ENCODE measurements at places on chromosomes 11 and 22.

GRCh38 chr22:25542191-25542590 lies 22.3 kb upstream of the GRK3 start:
- DNase-seq: no peak

DNA sequence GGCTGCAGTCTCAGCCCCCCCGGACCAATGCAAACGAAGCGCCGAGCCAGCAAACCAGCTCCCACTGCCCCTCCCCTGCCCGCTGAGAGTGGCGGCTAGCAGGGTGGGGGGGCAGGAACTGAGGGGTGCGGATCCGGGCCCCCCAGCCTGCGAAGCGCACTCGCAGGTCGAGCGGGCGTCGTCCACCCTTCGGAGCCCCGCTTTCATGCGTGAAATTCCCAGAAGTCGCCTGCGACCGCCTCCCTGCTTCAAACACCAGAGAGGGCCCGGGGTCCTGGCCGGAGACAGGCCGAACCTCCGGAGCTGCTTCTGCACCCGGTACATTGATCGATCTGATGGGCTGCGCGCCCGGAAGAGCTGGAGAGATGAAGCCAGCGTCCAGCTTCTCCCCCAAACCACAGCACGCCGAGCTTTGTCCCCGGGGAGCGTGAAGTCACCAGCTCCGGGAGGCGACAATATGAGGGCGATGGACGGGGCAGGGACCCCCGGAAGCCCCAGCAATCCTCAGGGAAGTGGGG lies 646 bp upstream of the PATZ1 start:
- DNase-seq: peak; percentile 75

DNA sequence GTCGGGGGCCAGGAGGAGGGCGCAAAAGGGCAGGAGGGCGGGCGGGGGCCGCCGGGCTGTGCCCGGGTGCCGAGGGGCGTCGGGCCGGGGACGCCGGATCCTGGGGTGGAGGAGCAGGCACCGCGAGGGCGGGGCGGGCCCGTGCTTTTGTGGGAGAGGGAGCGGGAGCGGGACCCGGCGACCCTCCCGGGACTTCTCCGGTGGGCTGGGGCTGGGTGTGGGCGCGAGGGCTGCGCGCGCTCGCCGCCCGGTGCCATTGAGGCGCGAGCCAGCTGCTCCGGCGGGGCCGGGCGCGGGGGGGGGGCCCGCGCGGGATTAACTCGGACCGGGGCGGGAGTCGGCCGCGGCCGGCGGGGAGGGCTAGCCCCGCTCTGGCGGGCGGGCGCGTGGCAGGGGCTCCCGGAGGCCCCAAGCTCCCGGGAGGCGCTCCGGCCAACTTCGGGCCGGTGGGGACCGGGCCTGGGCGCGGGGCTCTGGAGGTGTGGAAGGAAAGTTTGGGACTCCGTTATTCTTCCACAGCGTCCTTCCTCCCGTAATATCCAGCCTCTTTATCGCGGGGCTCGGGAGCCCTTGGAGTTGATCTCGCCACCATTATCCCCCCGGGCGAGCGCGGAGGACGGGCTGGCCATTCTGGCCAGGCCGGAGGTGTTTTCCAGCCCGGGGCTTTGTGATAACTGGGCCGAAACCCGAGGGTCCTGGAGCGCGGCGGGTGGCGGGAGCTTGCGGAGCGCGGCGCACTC lies 936 bp downstream of the CECR2 start:
- peak; percentile 1 for DNase-seq

DNA sequence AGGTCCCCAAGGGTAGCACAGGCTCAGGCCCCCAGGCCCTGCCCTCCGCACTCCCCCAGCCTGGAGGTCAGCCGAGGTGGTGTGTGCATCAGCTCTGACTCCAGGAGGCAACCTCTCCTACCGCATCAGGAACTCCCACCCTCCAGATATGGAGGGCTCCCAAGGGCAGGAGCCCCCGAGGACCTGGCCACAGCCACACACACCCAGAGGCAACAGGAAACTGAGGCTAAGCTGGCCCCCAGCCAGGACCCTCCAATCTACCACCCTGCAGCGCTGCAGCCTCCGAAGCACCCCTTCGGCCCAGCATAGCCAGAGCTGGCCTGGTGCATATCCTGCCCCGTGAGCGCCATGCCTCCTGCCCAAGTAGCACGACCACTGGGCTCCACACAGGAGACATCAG lies 104.0 kb downstream of the MED15 start:
- DNase-seq: no peak

- DNase-seq: peak; percentile 54
These were observed 622.8 kb downstream of the NTM start for GRCh38 chr11:131993246-131993645.

- DNase-seq: peak; percentile 68
These were observed 16.9 kb downstream of the TSPAN4 start for GRCh38 chr11:859394-860131.

DNA sequence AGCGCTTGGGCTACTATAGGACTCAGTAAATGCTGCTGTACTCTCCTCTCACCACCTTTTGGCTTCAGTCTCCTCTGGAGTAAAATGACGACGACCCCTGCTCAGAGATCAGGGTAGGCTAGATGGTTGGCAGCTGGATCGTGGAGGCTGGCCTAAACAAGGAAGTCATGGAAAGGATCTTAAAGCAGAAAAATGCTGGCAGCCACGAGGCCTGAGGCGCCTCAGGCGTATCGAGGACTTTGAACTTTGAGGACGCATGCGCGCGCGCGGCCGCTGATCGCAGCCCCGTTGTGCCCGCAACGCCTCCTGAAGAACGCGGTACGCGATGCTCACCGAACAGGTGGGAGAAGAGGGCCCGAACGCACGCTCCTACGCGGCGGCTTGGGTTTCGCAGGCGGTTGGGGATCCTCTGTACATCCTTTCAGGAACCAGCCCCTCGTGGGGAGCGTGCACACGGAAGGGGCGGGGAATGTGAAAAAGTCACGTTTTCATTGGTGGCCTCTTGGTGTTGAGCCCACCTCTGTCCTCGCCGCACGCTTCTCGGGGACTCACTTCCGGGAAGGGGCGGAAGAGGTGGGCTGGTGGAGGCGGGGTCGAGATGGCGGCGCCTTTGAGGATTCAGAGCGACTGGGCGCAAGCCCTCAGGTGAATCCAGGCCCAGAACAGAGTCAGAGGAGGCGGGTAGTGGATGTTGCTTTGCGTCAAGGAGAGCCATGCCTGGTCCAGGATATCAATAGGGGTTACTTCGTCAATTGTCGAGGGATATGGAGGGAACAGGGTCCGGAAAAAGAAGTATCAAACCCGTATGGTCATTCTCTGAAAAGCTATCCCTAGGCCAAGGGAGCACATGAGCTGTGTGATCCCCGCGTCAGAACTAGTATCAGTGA lies at the start of the genes COA4 and PAAF1:
Gene COA4 (minus strand): TSS at position 423 of the 887 bp plus-strand sequence. CDS start 3,468 bp downstream, outside the sequence.
Gene PAAF1 (plus strand): TSS at position 576 of the 887 bp plus-strand sequence. CDS start 23 bp downstream, at position 599.
- DNase-seq: peak; percentile 98

GRCh38 chr11:31995525-31996094 lies 95.3 kb upstream of the RCN1 start:
- peak; percentile 23 for DNase-seq

GRCh38 chr22:32327596-32328171 lies 30.0 kb upstream of the RFPL3 start:
- no peak for DNase-seq

DNA sequence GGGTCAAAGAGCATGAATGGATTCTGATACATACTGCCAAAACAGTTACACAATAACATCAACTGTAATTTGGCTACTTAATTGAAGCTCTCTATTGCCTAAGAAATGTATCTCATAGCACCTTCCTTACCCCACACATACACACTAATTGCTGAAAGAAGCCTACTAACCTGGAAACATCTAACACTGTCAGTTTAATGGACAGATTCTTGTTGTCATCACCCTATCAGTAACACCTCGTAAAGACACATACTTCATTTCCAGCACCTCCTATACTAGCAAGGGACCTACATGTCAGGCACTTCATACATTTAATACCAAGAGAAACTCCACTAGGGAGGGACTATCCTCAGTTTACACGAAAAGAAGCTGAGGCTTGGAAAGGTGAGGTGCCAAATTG lies 9.9 kb downstream of the NAP1L4 start:
- DNase-seq: no peak

DNA sequence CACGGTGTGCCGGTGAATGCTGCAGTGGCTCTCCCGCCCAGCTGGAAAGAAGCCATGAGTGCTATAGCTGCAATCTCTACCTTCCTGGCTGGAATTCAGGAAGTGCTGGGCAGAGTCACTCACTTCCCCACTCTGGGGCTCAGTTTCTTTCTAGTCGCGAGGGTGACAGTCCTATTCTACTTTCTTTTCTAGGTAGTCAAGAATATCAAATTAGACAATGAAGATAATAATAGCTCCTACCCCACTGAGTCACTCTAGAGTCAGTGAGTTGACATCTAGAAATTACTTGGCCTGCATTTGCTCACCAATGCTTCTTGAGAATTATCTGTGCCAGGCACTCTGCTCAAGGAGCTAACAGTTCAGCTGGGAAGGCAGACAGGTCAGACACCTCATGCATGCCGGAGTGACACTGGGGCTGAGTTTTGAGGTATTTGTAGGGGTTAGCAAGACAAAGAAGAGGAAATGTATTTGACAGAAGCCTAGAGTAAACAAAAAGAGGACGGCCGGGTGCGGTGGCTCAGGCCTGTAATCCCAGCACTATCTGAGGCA lies 3.2 kb downstream of the CENPM start:
- no peak for DNase-seq

- DNase-seq: no peak
These were observed 61.0 kb upstream of the MYO18B start for GRCh38 chr22:25680956-25681355.

DNA sequence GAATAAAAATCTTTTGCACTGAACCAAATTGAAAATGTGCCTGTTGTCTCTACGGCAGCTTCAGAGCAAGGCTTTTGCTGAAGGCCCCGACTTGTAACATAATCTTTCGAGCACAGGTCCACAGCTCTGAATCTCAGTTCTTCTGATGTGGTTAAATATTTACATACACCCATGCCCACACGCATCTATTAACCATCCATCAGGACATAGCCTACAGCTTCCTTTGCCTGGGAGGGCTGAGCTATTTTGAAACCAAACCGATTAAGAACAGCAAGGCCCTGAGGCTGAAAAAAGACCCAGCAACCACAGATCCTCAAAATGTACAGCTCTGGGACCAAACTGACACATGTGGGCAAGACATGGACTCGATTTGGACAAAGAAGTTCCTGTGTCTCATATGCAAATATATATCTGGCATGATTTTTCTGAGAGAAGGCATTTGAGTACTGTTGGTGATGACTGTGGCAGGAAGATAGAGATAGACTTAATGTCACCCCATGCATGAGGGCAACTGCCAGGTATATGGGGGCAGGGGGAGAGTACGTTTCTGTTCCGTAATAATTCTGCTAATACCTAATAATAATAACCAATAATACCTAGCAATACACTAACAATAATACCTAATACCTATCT lies 322.7 kb upstream of the PLET1 start:
- DNase-seq: peak; percentile 20

- DNase-seq: no peak
These were observed at the start of gene NCF4 for GRCh38 chr22:36860821-36861659. Gene NCF4, plus strand, starts transcription at chr22:36861006. Its CDS starts 166 bp downstream, at chr22:36861172.

GRCh38 chr11:134407321-134407828 lies 4.7 kb downstream of the B3GAT1 start:
- no peak for DNase-seq

- peak; percentile 84 for DNase-seq
These were observed 33.1 kb upstream of the CBX7 start for GRCh38 chr22:39185601-39186012.

DNA sequence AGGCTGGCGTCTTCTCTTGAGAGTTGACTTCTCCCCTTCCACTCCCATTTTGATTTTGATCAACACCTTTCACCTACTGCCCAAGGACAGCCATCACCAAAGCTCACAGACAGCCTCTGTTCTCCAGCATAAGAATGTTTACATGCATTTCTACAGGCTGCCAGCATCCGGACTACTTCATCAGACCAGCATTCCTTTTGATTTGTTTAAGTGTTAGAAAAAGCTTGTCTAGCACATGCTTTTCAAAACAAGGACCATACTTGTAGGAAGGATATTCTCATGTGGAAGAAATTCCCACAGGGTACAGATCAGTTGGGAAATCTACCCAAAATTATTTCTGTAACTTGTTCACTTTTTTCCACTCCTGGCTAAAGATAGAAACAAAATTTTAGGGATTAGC lies 6.2 kb upstream of the KCNA4 start:
- no peak for DNase-seq

DNA sequence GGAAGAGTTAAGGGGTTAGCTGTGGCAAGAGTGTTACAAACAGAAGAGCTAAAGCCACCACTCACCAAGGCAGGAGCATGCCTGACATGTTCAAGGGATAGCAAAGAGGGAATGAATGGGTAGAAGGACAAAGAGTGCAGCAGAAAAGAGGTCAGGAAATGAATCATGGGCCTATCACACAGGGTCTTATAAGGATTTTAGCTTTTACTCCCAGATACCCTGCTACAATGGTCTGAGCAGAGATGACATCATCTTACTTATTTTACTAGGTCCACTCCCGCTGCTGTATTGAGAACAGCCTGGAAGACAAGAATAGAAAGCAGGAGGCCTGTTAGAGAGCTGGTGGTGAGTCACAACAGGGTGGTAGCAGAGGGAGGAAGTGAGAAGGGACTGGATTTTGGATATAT lies 9.8 kb downstream of the TRAF6 start:
- peak; percentile 94 for DNase-seq

- no peak for DNase-seq
These were observed 14.7 kb downstream of the MIAT start for GRCh38 chr22:26672060-26672471.

- peak; percentile 13 for DNase-seq
These were observed 2.0 kb downstream of the CD3E start for GRCh38 chr11:118306556-118306955.

DNA sequence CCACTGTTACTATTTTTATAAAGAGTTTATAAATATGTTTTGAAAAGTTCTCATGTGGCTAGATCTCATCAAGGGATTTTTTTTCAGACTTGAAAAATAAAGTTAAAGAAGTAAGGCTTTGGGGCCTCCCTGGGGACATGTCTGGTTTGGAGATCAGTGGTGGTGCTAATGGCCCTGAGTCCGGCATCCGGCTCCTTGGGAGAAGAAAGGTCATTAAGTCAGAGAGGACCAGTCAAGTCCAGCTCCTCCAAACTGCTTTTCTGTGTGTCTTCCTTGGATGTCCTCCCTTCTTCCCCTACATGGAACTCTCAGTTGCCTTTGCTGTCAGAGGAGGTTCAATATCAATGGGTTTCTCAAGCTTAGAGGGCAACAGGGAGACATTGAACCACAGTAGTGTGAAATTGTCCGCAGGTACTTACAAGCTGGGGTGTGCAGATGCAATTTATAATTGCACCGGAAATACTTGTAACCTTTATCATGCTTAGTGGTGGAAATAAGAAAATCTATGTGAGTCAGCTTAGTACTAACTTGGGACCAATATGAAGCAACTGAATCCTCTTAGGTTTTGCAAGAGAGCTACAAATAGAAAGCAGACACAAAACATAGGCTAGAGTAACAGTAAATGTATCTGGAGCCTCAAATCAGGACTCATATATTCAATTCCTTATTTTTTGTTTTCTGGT lies 144.3 kb downstream of the TEAD1 start:
- DNase-seq: peak; percentile 93

GRCh38 chr11:2991452-2992233 lies 486 bp downstream of the NAP1L4 start:
- DNase-seq: peak; percentile 67

GRCh38 chr11:117839380-117839881 lies 14.9 kb upstream of the FXYD2 start:
- no peak for DNase-seq

DNA sequence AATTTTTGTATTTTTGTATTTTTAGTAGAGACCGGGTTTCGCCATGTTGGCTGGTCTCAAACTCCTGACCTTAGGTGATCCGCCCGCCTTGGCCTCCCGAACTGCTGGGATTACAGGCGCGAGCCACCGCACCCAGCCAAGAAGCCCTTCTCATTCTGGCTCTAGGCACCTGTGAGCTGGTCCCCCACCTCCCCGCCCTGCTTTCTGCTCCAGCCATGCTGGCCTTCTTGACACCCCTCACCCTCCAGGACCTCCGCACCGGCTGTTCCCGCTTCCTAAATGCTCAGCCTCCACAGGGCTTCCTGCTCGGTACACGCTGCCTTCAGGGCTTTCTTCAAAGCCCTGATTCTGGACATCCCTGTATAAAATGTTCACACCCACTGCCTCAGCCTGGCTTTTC lies 5.5 kb upstream of the FXYD2 start:
- no peak for DNase-seq
